ENCODE measurements at places on chromosomes 12 and 14.

- DNase-seq, result no peak
Observed at GRCh38 chr12:14833952-14834351, 9.4 kb downstream of the ART4 start.

GRCh38 chr12:109961201-109961600, 35.0 kb downstream of the GIT2 start:
- no peak for DNase-seq

- no peak for DNase-seq
Observed at GRCh38 chr12:39372929-39373328, 70.0 kb downstream of the KIF21A start.

DNA sequence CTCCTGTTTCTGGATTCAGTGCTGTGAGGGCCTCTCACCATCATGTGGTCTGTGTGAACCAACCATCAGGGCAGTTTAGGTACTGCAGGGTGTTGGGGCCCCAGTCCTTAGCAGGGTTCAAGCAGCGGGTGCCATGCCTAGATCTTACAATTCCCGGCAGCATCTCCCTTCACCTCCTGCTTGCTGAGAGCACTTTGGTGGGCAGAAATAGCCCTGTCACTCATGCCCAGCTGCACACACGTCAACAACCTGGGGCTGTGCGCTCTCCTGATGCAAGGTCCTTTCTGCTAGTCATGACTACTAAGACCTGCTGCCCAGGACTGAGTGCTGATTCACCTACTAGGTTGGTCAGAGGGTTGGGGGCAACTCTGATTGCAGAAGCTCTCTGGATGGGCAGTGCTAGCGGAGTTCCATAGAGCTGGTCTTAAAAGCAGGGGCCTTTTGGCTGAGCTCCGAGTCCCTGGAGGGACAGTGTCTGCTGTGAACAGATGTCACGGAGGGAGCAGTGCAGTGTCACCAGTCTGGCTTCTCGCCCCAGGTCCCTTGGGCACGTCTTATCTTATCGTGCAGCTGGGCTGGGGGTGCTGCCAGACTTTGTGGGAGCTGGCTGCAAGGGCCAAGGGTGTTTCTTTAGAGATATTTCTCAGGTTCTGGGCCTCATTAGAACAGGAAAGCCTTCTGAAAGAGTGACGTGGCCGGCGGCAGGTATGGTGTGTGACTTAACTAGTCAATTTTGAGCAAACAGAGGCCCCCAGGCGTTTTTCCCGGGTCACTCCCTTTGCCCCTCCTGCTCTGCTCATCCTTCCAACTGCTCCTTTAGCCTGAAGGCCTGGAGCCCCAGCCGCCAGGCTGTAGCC, 71.8 kb downstream of the NINJ2 start:
- DNase-seq, result no peak

DNA sequence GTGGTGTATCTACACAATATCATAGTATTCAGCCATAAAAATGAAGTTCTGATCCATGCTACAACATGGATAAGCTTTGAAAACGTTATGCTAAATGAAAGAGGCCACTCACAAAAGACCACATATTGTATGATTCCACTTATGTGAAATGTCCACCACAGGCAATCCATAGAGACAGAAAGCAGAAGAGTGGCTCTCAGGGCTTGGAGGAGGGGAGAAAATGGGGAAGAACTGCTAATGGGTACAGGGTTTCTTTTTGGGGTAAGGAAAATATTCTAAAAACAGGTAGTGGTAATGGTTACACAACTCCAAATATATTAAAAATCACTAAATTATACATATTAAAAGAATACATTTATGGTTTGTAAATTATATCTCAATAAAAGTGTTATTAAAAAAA, 16.5 kb downstream of the SCNN1A start:
- DNase-seq, result no peak

DNA sequence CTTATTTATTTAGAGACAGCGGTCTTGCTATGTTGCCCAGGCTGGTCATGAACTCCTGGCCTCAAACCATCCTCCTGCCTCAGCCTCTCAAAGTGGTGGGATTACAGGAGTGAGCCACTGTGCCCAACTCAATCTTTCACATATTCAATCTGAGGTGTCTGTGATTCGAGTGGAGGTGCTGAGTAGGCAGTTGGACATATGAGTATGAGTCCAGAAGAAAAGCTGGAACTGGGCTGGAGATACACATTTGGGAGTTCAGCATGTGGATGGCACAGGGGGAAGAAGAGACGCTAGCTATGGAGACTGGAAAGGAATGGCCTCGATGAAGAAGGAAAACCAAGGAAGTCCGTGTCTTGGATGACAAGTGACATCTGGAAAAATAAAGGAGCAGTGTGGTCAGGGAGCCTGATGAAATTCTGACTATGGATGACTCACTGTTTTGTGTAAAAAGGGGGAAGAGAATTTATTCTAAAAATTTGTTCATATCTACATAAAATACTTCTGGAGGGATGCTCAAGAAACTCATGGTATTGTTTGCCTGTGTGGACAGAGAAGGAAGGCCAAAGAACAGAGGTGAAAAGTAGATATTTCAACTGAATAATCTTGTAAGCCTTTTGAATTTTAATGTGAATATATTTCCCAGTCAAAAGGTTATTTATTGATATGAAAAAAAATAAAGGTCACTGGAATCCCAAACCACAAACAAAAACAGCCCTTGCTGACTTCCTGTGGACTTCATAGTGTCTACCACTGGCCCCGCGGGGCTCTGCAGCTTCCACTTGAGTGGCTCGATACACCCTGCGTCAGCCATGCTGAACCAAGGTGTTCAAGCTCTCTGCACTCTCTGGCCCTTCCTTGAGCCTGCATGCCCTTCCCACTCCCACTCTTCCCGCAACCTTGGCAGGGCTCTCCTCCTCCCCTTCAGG, 8.9 kb upstream of the LTA4H start:
- DNase-seq, result no peak
